NCI-H2081 (cell line): ENCODE measurements at places on chromosomes 7 and 10.
A peak's percentile ranks its signal among the peaks of the same experiment; 100 is the strongest.

- DNase-seq, result no peak
Observed at GRCh38 chr7:129041142-129042085, 13.5 kb downstream of the TNPO3 start.

GRCh38 chr7:158576050-158576762 lies 11.4 kb downstream of the PTPRN2 start:
- DNase-seq, result no peak

- no peak for DNase-seq
Observed at GRCh38 chr7:21414795-21415393, 13.0 kb upstream of the SP4 start.

DNA sequence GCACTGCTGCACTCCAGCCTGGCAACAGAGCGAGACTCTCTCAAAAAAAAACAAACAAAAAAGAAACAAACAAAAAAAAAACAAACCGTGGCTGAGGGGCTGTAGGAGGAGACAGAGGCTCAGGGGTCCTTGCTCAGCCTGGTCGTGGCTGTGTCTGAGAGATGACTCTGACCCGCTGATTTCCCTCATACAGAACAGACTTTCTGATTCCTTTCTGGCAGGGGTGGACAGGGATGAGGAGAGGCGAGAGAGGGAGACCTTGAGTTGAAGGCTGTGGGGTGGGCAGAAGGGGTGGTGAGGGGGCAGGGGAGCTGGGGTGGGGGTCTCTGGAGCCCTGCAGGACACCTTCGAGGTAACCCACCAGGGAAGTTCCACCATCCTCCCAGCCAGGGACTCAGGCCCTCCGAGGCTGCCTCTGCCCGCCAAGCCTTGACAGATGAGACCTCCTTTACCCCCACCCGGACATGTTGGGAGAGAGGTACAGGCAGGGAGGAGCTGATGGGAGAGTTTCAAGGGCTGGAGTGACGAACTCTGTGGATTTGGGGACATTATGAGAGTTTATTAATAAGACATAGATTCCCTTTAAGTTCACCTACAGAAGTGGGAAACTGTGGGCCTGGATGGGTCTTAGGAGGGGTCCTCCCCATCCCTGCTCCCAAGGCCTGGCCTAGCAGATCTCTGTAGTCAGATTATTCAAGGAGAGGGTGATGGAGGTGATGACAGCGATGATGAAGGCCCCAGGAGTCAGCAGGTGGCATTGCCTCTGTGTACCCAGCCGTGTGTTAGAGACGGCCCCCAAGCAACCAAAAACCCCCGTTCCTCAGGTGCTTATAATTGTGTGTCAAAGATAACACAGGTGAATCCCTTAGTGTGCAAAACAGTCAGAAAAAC lies 2.0 kb downstream of the MUC12 start:
- no peak for DNase-seq

- DNase-seq, result no peak
Observed at GRCh38 chr7:149003018-149003417, 25.3 kb downstream of the PDIA4 start.

- no peak for DNase-seq
Observed at GRCh38 chr10:116771101-116771958, 29.0 kb upstream of the HSPA12A start.

- DNase-seq, result no peak
Observed at GRCh38 chr10:132146271-132146671, 40.5 kb upstream of the DPYSL4 start.

DNA sequence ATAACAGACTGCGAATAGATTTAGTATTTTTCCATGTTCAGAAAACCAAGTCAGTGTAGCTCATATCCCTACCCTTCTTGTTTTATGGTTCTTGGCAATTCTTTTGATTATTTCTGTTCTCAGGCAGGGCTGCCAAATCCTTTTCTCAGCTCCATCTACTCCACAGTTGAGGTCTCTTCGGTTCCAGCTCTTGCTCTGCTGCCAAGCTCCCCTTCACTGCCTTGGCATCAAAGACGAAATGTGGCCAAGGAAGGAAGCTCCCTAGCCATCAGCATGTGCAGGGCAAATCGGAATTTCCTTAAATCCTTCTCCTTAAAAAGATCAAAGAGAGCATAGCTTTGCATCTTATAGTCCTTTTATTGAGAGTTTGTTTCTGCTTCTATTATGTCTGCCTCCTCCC lies 116.4 kb upstream of the NOBOX start:
- no peak for DNase-seq

DNA sequence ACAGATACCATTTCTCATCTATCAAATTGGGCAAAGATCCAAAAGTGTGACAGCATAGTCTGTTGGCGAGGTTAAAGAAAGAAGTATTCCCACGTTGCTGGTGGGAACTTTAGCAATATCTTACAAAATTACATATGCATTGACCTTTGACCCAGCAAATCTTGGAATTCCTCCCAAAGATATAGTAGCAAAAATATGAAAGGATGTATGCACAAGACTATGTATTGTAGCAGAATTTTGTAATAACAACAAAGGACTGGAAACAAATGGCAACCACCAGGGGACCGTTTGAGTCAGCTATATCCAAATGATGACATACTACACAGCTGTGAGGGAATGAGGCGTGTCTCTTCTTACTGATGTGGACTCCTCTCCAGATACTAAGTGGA lies 50.2 kb downstream of the KCNH2 start:
- DNase-seq, result no peak

- DNase-seq, result no peak
Observed at GRCh38 chr10:80412486-80412885, 4.1 kb downstream of the PRXL2A start.

GRCh38 chr7:64611717-64612116 lies 48.8 kb upstream of the ZNF680 start:
- no peak for DNase-seq

DNA sequence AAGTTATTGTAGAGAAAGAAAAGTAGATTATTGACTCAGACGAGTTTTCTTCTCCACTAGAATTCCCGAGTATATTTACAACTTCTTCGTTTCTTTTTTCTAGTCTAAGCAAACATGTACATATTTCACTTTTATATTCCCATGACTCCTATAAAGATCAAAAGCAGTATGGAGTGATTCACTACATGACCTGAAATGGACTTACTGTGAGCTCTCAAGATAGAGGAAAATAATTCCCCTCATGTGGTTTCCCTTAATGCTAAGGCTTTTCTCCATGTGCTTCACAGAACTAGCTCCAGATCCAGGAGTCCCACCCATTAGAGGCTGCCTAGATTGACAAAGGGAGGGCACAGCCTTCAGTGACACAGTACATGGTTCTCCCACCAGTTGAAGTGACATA lies 823.1 kb upstream of the LRRTM3 start:
- DNase-seq, result no peak

- no peak for DNase-seq
Observed at GRCh38 chr7:24763303-24763901, 6.1 kb upstream of the GSDME start.

DNA sequence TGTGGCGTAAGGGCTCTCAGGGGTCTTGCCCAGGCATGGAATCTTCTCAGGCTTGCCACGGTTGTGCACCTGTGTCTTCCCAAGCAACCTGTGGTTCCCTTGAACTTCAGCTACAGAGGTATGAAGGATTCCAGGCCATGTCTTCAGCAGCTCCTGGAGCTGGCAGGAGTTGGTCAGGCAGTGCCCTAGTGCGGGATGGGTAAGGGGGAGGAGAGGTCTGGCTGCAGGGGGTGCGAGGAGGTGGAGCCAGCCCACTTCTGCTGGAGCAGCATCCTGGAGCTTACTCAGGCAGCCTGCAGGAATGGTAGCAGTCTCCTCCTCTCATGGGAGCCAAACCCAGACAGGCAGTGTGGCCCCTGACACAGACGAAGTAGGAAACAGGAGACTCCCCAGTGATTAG lies 3.8 kb upstream of the TRIL start:
- no peak for DNase-seq

DNA sequence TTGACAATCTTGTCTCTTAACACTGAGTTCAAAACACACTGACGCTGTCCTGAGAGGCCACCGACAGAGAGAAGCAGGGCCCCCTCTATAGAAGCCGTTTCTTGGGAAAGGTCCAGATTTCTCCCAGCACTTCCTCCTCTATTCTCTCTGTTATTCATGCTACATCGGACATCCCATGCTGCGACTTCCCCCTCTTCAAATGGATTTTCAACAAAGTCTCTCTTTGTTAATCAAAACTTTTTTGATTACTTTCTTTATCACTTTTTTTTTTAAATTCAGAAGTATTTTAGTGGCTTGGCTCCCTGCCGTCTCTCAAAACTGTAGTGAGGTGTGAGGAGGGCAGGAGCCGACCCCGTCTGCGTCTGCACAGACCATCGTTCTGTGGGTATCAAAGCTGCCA lies 298.9 kb upstream of the PITRM1 start:
- DNase-seq, result no peak

- DNase-seq, result no peak
Observed at GRCh38 chr10:118173296-118173695, 126.6 kb upstream of the RAB11FIP2 start.

GRCh38 chr10:28242555-28243204 lies 60.2 kb downstream of the MPP7 start:
- no peak for DNase-seq

DNA sequence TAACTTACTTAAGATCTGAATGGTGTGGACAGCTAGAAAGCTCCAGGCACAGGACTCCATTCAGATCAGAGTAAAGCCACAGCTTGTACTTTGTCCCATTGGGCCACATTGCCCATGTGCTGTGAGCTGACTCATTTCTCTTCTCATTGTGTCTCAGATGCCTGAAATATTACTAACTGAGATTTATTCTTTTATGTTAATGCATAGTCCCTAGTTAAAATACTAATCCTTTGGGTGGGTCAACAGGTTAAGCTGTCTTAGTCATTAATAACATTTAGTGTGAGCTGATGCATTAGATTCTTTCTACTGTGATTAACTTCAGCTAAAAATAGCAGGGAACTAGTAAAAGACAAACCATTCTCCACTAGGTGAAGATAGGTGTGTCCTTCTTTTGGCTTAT lies 104.7 kb upstream of the ARMC3 start:
- no peak for DNase-seq

DNA sequence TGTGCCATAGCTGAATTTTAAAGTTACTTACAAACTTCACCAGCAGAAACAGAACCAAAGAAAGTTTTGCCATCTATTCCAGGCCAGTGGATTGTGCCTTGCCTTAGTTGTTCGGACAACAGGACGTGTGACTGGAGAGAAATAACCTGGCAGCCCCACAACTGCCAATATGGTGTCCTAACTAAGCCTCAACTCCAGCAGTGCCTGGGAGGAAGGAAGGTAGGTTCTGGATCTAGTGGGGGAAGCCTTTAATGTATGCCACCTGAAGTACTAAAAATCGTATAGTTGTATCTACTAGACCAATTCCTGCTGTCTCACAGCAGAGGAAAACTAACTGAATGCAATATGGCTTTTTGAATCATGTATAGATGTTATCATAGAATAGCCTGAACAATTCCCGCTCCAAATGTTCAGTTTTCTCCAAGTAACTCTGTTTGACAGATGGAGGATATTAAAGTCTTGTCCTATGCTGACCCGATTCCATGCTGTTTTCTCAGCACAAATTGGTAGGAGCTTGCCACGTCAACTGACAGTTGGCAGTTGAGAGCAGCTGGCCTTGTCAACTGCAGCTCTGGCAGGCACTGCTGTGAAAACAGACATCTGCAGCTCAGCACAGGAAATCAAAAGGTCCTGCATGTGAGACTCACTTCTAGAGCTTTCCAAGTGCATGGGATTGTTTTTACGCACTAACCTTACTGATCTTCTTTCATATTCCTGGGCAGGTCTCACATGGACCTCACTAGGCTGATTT lies 84.5 kb upstream of the WNT16 start:
- DNase-seq, result peak; percentile 20

GRCh38 chr10:70695241-70696030 lies 23.1 kb downstream of the ADAMTS14 start:
- no peak for DNase-seq

DNA sequence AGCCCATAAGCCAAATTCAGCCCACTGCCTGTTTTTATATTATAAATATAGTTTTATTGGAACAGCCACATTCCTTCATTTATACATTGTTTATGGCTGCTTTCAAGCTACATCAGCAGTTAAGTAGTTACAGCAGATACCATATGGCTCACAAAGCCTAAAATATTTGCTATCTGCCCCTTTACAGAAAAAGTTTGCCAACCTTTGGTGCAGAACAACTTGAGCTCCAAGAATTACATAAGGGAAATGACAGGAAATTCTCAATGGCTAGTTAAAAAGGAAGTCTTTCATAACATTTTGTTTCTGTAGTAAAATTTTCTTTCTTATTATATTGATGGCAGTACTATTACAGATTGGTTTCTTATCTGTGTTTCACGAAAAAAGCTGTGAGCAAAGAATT lies 59.3 kb downstream of the COL28A1 start:
- no peak for DNase-seq

GRCh38 chr10:102555781-102556328 lies 52.1 kb downstream of the SUFU start:
- DNase-seq, result no peak

- no peak for DNase-seq
Observed at GRCh38 chr7:105512926-105513526, 9.0 kb downstream of the PUS7 start.

- DNase-seq, result no peak
Observed at GRCh38 chr7:50497068-50497642, 47.0 kb upstream of the FIGNL1 start.

DNA sequence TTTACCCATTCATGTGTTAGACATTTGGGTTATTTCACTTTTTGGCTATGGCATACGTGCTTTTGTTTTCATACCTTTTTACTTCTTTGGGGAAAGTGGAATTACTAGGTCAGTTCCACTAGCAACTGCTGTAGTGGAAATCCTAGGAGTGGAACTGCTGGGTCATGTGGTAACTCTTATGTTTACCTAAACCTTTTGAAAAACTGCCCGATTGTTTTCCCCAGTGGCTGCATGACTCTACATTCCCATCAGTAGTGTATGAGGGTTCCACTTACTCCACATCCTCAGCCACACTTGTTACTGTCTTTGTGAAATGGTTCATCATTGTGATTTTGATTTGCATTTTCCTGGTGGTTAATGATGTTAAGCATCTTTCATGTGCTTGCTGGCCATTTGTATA lies 82.3 kb downstream of the TAX1BP1 start:
- no peak for DNase-seq

- no peak for DNase-seq
Observed at GRCh38 chr7:1239803-1240516, 7.3 kb downstream of the UNCX start.

GRCh38 chr7:6160191-6160623 lies 112.2 kb downstream of the CYTH3 start:
- DNase-seq, result no peak

- DNase-seq, result no peak
Observed at GRCh38 chr7:91043186-91043585, 221.0 kb upstream of the FZD1 start.

DNA sequence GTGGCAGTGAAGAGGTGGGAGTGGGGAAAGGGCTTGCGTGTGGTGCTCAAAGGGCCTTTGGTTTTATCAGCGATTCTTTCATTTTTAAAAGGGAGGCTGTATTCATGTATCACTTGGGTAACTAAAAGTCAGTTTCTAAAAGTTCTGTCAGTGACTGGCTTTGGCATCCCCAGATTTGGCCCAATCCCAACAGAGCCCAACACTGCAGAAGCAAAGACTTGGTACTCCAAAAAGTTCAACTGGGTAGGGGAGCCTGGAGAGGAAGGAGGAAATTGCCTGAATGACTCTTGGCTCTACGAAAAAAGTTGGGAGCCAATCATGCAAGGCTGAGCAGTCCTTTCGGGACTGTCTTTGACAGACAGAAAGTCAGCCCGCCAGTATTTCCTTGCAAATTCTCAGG lies 54.5 kb upstream of the COL13A1 start:
- DNase-seq, result no peak
